ENCODE measurements at places on chromosomes 12 and 14. TPM values are rescaled to one million over a fixed set of nuclear protein-coding genes. Genes with fewer than 3 reads are reported as not detected.

DNA sequence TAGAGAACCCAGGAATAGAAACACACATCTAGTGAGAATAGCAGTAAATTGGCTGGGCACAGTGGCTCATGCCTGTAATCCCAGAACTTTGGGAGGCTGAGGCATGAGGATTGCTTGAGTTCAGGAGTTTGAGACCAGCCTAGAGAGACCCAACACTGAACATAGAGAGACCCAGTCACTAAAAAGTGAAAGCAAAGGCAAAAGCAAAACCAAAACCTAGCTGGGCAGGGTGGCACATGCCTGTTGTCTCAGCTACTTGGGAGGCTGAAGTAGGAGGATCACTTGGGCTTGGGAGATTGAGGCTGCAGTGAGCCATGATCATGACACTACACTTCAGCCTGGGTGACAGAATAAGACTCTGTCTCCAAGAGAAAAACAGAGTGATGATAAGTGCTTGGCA is 37.5 kb upstream of the MIS18BP1 start:
- no peaks in the 10 kb centered on the region for H3K36me3 ChIP-seq
- no peak for DNase-seq
- peaks cover 10% of the 10 kb centered on the region for H3K27me3 ChIP-seq
- H3K4me1 ChIP-seq, result no peaks in the 10 kb centered on the region
- H3K4me3 ChIP-seq, result no peak overlapping the region

DNA sequence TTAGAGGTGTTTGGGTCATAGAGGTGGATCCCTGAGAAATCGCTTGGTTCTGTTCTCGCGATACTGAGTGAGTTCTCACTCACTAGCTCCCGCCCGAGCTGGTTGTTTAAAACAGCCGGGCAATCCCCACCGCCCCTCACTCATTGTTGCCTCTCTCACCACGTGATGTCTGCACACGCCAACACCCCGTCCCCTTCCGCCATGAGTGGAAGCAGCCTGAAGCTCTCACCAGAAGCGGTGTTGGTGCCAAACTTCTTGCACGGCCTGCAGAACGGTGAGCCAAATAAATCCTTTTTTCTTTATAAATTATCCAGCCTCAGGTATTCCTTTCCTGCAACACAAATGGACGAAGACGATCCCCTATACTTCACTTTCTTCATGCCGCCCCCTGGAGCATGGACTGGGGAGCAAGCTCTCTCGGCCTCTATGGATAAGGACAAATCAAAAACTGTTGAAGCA is 45.4 kb upstream of the CCND2 start:
- H3K27me3 ChIP-seq, result no peaks in the 10 kb centered on the region
- DNase-seq, result no peak
- no peak overlapping the region for H3K4me3 ChIP-seq
- H3K4me1 ChIP-seq, result peaks cover 24% of the 10 kb centered on the region
- H3K36me3 ChIP-seq, result no peaks in the 10 kb centered on the region
- H3K27ac ChIP-seq, result no peak overlapping the region

GRCh38 chr12:10501030-10501429 is 4.7 kb upstream of the EIF2S3B start:
- peaks cover 7% of the 10 kb centered on the region for H3K27me3 ChIP-seq
- no peaks in the 10 kb centered on the region for H3K36me3 ChIP-seq
- no peaks in the 10 kb centered on the region for H3K4me1 ChIP-seq
- H3K27ac ChIP-seq, result no peak overlapping the region
- DNase-seq, result no peak

GRCh38 chr12:107607464-107608392 is 77.9 kb upstream of the PWP1 start:
- no peaks in the 10 kb centered on the region for H3K36me3 ChIP-seq
- H3K4me1 ChIP-seq, result no peaks in the 10 kb centered on the region
- H3K4me3 ChIP-seq, result no peak overlapping the region

DNA sequence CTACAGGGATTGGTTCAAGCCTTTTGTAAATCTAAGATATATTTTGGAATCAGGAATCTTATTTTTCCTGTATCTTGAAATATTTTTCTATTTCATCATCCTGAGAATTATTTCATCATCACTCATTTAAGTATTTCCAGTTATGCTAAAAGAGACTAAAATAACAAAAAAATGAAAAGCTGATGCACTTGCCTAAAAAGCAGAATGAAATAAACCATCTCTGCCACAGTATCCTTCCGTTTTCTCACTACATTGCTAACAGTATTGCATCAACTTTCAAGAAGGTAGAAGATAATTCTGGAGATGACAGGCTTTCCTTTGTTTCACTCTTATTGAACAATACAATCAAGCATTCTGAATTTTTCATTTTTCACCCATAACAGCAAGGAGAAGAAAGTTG is 31.1 kb upstream of the EIF5 start:
- H3K4me3 ChIP-seq, result no peak overlapping the region
- no peaks in the 10 kb centered on the region for H3K4me1 ChIP-seq
- peaks cover 3% of the 10 kb centered on the region for H3K27me3 ChIP-seq
- no peaks in the 10 kb centered on the region for H3K36me3 ChIP-seq
- no peak overlapping the region for H3K27ac ChIP-seq

DNA sequence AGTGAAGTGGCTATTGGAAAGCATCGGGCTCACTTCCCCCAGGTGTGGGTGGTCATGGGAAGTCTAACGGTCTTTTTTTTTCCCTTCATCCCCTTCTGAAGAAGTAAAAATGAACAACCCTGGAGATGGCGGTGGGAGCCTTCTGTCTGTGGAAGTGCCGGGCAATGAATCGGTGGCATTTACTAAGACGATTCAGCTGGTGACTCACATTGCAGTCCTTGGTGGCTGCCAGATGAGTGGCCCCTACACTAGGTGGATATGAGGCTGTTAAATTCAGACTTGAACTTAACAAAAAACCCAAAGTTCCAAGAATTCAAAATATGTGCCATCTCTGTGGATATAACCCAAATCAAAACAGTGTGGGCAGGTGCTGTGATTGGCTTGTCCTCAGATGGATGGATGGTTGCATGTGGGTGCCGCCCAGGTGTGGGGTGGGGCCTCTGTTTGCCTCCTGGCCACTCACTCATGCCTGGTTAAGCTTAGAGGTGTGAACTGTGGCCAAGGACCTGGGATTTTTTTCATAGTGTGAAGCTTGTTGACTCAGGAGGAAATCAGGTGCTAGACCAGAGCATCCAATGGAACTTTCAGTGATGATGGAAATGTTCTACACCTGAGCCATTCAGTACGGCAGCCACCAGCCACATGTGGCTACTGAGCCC is 176.7 kb upstream of the NOS1 start:
- no peak overlapping the region for H3K4me3 ChIP-seq
- DNase-seq, result no peak
- H3K4me1 ChIP-seq, result no peaks in the 10 kb centered on the region

- peak overlapping the region; percentile 15 for H3K4me3 ChIP-seq
- peaks cover 76% of the 10 kb centered on the region for H3K36me3 ChIP-seq
- peaks cover 50% of the 10 kb centered on the region for H3K4me1 ChIP-seq
- no peak for DNase-seq
- no peak overlapping the region for H3K27ac ChIP-seq
- H3K27me3 ChIP-seq, result no peaks in the 10 kb centered on the region
Measured at GRCh38 chr12:119672194-119672593, 4.3 kb downstream of the PRKAB1 start.

- no peak overlapping the region for H3K4me3 ChIP-seq
- no peaks in the 10 kb centered on the region for H3K36me3 ChIP-seq
Measured at GRCh38 chr12:59186451-59186850, 266.1 kb upstream of the LRIG3 start.

- H3K4me1 ChIP-seq, result peaks cover 23% of the 10 kb centered on the region
- H3K27ac ChIP-seq, result no peak overlapping the region
- peaks cover 18% of the 10 kb centered on the region for H3K27me3 ChIP-seq
- no peak for DNase-seq
- H3K4me3 ChIP-seq, result no peak overlapping the region
Measured at GRCh38 chr12:27336282-27336653, 3.6 kb downstream of the BMAL2 start.

DNA sequence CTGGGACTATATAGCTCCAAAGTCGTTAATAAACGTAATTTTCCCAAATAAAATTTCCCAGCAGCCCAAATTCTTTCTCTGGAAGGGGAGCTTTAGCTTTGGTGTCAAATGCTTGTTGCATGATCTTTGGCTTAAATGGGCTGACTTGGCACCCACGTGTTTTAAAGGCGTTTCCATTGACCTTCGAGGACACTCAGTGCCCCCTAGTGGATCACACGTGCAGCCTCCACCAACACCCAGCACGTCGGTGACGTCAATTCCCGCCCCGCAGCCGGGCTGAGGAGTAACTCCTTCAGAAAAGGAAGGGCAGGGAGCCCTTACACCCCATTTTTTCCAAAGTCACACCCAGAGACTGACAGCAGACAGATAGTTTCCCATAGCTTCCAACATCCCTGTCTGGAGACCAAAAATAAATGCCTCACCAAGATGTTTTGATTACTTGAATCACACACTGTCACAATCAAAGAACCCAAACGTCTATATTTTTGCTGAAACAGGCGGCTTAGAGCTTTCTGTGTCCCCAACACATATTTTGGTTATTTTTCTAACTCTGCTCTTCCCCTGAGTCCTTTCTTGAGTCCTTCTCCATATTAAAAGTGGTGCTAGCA is 707.9 kb downstream of the AACS start:
- H3K27ac ChIP-seq, result no peak overlapping the region
- no peaks in the 10 kb centered on the region for H3K4me1 ChIP-seq
- no peaks in the 10 kb centered on the region for H3K36me3 ChIP-seq
- DNase-seq, result no peak
- no peaks in the 10 kb centered on the region for H3K27me3 ChIP-seq
- no peak overlapping the region for H3K4me3 ChIP-seq

DNA sequence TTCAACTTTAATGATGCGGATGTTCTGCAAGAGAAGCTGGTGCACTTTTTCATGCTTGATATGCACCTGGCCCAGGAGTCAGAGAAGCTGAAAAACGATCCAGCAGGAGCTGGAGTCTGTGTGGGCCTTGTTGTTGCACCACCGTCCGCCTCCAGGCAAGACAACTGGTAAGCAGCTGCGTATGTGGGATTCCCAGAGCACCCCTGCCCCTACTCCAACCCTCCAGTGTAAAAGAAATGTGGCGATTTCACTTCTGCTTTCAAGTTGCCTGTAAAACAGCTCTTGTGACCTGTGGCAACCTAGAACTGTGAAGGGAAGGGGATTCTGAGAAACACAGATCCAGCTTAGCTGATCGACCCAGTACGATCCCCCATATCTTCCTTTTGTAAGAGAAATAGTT is 154.1 kb upstream of the PELI2 start:
- H3K27ac ChIP-seq, result no peak overlapping the region
- no peaks in the 10 kb centered on the region for H3K36me3 ChIP-seq
- no peaks in the 10 kb centered on the region for H3K4me1 ChIP-seq
- H3K27me3 ChIP-seq, result no peaks in the 10 kb centered on the region
- H3K4me3 ChIP-seq, result no peak overlapping the region

DNA sequence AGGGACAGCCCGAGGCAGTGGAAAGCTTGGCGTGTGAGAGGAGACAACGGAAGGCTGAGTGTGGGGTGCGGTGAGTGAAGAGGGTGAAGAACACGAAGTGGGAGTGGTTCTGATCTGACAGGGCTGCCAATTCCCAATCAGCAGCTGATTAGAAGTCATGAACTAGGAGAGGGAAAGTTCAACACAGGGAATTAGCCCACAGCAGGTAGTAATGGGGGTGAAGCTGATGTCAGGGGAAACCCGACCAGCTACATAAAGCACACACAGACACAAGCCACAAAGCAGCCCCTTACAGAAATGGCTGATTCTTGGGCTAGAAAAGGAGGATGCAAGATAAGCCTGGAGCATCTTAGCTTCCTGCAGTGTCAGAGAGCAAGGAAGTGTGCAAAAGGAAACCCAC is 47.5 kb upstream of the TCL1A start:
- H3K4me3 ChIP-seq, result no peak overlapping the region
- peaks cover 2% of the 10 kb centered on the region for H3K36me3 ChIP-seq
- no peak for DNase-seq
- peaks cover 7% of the 10 kb centered on the region for H3K27me3 ChIP-seq
- no peak overlapping the region for H3K27ac ChIP-seq

- no peak for DNase-seq
- no peak overlapping the region for H3K27ac ChIP-seq
- no peak overlapping the region for H3K4me3 ChIP-seq
- H3K36me3 ChIP-seq, result no peaks in the 10 kb centered on the region
- no peaks in the 10 kb centered on the region for H3K27me3 ChIP-seq
Measured at GRCh38 chr12:78406828-78407227, 457.7 kb upstream of the SYT1 start.

DNA sequence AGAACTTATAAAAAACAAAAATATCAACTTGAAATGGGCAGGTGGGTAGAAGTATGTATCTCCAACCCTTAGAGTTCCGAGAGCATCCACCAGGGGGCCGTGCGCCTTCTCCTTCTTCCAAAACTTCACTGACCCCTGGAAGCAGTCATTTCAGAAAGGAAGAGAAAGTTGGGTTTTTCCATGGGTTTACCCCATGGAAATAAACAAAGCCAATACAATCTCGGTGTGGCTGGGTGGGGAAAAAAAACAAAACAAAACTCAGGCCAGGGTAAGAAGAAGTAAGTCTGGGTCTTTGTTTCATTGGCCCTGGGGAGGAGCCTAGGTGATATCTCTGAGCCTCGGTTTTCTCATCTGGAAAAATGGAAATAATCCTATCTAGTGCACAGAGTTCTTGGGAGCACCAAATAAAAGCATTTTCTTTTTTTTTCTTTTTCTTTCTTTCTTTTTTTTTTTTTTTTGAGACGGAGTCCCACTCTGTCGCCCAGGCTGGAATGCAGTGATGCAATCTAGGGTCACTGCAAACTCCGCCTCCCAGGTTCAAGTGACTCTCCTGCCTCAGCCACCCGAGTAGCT is 33.6 kb upstream of the HNF1A start:
- H3K27ac ChIP-seq, result no peak overlapping the region
- peak; percentile 36 for DNase-seq
- H3K27me3 ChIP-seq, result no peaks in the 10 kb centered on the region
- H3K4me1 ChIP-seq, result no peaks in the 10 kb centered on the region

DNA sequence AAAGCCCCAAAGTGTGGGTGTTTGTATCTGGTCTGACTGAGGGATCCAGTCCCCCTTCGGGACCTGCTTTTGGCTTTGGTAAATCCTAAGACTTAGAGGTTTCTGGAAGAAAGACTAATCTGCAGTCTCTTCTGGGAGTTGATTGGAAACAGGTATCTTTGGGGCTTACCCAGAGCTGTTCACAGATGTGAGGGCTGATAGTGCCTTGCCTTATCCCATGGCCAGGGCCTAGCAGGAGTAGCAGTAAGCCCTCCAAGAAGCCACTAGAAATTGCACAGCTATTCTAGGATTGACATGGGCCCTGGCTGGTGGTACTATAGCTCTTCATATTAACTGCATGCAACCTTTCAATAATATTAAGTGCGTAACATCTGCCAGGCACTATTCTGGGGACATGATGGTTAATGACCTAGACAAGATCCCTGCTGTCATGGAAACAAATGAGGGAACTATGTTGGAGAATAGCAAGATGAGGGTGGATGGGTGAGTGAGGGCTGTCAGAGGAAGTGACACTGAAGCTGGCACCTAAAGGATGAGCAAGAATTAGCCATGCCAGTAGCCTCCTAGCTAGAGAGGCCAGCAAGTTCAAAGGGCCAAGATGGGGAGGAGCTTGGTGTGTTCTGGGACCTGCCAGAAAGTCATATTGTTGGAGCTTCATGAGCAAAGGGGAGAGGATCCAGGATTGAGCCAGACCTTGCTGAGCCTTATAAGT is 71.7 kb downstream of the CRADD start:
- H3K4me1 ChIP-seq, result peaks cover 7% of the 10 kb centered on the region
- H3K27ac ChIP-seq, result no peak overlapping the region
- peaks cover 14% of the 10 kb centered on the region for H3K36me3 ChIP-seq
- H3K27me3 ChIP-seq, result no peaks in the 10 kb centered on the region
- no peak for DNase-seq

Gene GPR65
- total RNA-seq, result 13.7 TPM

Gene SNAPC1
- 5.2 TPM for total RNA-seq

Gene TSPAN8
- not detected for total RNA-seq

Gene REP15
- 0.35 TPM for total RNA-seq

Gene CISTR
- total RNA-seq, result not detected

Gene CACNA2D4
- total RNA-seq, result 2.1 TPM
